ENCODE measurements at places on chromosomes 3 and 15.

DNA sequence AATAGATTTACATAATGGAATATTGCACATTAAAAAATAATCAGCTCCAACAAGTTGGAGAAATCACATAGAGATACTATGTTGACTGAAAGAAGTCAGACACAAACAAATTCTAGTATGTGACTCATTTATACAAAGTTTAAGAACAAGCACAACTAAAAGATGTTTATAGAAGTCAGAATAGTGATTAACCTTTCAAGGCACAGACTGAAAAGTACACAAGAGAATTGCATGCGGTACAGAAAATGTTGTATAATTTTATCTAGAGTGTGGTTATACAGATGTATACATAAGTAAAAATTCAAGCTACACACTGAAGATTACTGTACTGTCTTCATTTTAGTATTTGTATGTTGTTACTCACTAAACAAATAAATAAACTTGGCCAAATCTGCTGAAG, 19.3 kb upstream of the ATOSA start:
- no peak for DNase-seq

DNA sequence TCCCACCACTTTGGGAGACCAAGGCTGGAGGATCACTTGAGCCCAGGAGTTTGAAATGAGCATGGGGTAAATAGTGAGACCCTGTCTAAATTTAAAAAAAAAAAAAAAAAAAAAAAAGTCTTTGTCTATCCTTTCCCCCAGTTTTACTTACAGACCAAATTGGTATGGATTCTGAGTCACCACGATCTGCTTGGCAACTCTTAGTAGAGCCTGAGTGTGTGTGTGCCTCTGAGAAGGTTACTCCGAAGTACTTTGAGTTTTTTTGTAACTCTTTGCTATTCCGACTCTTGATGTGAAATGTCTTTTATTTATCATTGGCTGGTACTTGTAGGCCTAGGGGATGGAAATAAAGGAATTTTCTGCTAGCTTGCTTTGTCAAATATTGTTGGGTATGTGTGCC, 63.3 kb downstream of the RBM6 start:
- no peak for DNase-seq

DNA sequence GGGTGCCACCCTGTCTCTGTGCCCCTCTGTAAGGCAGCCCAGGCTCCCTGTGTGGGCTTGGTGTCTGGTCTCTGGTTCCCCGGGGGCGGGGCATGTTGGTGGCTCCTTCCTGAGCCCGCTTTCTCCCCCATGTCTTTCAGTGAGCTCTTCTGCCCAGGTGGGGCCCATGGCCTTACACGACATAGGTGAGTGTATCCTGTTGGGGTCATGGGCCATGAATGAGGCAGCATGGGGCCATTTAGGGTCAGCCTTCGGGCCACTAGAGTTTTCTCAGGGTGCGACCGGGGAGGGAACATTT, 195.1 kb downstream of the UBE3A start:
- no peak for DNase-seq

- DNase-seq, result peak; percentile 63
These were observed 3.1 kb downstream of the GP5 start for GRCh38 chr3:194395778-194396538.

DNA sequence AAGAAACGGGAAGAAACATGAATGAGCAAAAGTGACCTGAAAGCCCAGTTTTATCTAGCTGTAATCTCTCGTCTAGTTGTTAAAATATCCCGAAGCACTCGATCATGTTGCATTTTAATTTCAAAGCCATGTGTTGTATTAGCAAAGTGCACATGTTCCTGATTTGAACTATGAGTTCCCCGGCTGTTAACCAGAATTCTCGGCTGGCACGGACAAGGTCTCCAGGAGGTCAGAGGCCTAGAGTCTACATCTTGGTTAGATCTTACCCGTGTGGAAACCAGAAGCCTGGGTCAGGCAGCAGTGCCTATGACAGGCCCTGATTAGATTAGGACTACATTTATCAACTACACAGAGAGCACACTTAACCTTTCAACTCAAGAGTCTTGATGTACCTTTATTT, 195.8 kb downstream of the CDIN1 start:
- DNase-seq, result no peak

DNA sequence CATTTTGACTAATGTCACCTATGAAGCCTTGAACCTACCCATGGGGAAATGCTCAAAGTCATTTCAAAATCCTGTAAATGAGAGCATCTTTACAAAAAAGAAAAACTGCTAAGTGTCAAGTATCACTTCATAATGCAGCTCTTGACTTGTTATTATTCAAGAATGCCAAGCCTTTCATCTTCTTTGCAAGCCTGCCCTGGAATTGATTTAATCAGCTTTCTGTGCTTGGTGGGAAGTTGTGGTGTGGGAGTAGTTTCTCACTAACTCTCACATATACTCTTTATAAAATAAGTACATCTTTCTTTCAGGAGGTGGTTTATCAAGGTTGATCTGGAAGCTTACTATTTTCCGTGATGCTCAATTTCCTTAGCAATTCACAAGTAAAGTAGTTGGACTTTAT, 43.6 kb downstream of the RYR3 start:
- DNase-seq, result no peak

GRCh38 chr3:45253316-45253715, 27.2 kb upstream of the TMEM158 start:
- DNase-seq, result no peak

- DNase-seq, result peak; percentile 15
These were observed 247.3 kb upstream of the SUCLG2 start for GRCh38 chr3:67901681-67902080.

DNA sequence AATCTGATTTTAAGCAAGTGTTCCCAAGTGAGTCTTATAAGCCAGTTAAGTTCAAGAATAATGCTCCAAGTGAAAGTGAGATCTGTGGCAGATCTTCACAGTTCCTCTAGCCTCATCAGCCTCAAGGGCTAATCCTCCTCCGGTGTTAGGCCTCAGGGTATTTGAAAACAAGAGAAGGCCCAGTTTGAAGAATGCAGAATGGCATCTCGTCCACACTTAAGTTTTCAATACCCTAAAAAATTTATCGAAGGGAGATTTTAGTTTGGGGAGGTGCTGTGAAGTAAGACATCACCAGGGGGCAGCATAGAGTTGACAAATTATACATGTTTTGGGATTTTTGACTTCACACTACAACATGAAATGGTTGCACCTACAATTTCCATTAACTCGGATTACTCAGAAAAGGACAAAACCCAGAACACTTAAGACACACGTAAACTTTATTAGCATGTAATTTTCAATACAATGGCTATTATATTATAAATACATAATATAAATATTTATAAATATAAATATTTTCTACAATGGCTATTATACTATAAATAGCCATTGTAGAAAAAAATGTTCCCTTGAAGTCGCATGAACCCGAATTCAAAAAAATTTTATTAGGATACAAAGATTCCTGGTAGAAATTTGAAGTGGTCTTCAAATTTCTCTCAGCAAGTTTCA, 2.3 kb upstream of the TMEM266 start:
- DNase-seq, result peak; percentile 55

- no peak for DNase-seq
These were observed 6.3 kb upstream of the FSIP1 start for GRCh38 chr15:39788800-39789565.

DNA sequence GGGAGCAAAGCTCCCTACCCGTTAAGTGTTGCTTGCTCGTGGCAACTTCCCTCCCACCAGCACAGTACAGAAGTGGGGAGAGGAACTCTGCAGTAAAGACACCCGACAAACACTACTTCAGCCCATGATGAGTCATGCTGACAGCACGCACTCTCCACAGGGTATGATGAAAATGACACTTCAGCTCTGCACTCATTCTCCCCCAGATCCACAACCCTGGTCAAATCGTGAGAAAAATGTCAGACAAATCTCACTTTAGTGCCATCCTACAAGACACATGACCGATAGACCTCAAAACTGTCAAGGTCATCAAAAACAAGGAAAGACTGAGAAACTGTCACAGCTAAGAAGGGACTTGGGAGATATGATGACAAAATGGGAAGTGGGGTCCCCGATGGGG, 278.9 kb downstream of the OCA2 start:
- DNase-seq, result no peak

- DNase-seq, result no peak
These were observed 2.1 kb downstream of the ZKSCAN7 start for GRCh38 chr3:44557074-44557473.
